Activated gamma-delta T cell (primary cell): ENCODE measurements at places on chromosomes 5 and 9.

GRCh38 chr5:84680908-84681307 lies 296.2 kb upstream of the EDIL3 start:
- DNase-seq = no peak

GRCh38 chr9:13841746-13842462 lies 472.0 kb downstream of the NFIB start:
- no peak for DNase-seq

DNA sequence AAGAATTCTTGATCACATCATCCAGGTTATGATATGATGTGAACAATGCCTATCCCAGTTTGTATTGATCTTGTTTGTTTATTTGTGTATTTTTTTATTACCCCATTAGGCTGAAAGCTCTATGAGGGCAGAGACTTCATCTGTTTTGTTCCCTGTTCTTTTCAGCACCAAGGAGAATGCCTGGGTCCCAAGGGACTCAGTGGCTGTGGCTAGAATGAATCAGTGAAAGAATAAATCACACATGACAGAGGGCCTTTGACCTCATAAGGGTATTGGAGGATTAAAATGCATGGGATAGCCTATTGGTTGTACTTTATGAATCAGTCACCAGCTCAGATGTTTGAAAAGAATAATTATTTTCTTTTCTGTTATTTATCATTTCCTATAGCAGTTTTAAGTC lies 292.2 kb downstream of the GAS1 start:
- DNase-seq = no peak

GRCh38 chr5:122180146-122180712 lies 50.9 kb downstream of the ZNF474 start:
- DNase-seq = no peak

- DNase-seq = no peak
Observed at GRCh38 chr5:163908253-163908652, 402.8 kb downstream of the MAT2B start.
